Naive thymus-derived CD4-positive, alpha-beta T cell (primary cell): ENCODE measurements at places on chromosomes 5 and 9.

GRCh38 chr5:108623826-108624225, 123.9 kb upstream of the FER start:
- H3K36me3 ChIP-seq: no peaks in the 10 kb centered on the region
- H3K27ac ChIP-seq: no peak overlapping the region
- no peaks in the 10 kb centered on the region for H3K4me1 ChIP-seq
- H3K27me3 ChIP-seq: no peaks in the 10 kb centered on the region

- no peaks in the 10 kb centered on the region for H3K27me3 ChIP-seq
- H3K4me3 ChIP-seq: no peak overlapping the region
- DNase-seq: no peak
- H3K27ac ChIP-seq: no peak overlapping the region
Observed at GRCh38 chr5:51806677-51807076, 423.4 kb downstream of the ISL1 start.

DNA sequence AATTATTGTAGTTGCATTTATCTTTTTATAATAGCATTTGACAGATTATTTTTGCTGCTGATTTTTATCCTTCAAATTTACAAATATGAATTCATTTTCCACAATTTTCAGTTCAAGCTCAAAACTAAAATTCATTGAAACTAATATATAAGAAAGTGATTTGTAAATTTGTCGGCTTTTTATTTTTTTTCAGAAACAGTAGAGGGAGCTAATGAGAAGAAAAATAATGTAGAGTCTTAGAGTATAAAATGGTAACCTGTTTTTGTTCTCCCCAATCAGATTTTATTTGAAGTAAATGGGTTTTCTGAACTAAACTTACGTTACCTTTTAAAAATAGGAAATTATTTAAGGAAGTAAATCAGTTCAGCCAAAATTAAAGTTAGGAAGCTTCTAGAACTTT, 19.2 kb downstream of the PRRC1 start:
- H3K27me3 ChIP-seq: no peaks in the 10 kb centered on the region
- DNase-seq: no peak
- no peak overlapping the region for H3K4me3 ChIP-seq
- peaks cover 7% of the 10 kb centered on the region for H3K36me3 ChIP-seq
- H3K27ac ChIP-seq: no peak overlapping the region

- no peaks in the 10 kb centered on the region for H3K36me3 ChIP-seq
- H3K27ac ChIP-seq: no peak overlapping the region
- no peak overlapping the region for H3K4me3 ChIP-seq
- no peaks in the 10 kb centered on the region for H3K27me3 ChIP-seq
- no peaks in the 10 kb centered on the region for H3K4me1 ChIP-seq
- no peak for DNase-seq
Observed at GRCh38 chr5:17305964-17306725, 88.7 kb downstream of the BASP1 start.

- H3K36me3 ChIP-seq: no peaks in the 10 kb centered on the region
- no peaks in the 10 kb centered on the region for H3K4me1 ChIP-seq
- H3K27ac ChIP-seq: no peak overlapping the region
- no peak for DNase-seq
- no peak overlapping the region for H3K4me3 ChIP-seq
- no peaks in the 10 kb centered on the region for H3K27me3 ChIP-seq
Observed at GRCh38 chr5:155276231-155276630, 262.7 kb downstream of the KIF4B start.

- DNase-seq: no peak
- H3K36me3 ChIP-seq: no peaks in the 10 kb centered on the region
- H3K4me3 ChIP-seq: no peak overlapping the region
- H3K27me3 ChIP-seq: no peaks in the 10 kb centered on the region
Observed at GRCh38 chr9:90871327-90871935, 69.8 kb downstream of the SYK start.

DNA sequence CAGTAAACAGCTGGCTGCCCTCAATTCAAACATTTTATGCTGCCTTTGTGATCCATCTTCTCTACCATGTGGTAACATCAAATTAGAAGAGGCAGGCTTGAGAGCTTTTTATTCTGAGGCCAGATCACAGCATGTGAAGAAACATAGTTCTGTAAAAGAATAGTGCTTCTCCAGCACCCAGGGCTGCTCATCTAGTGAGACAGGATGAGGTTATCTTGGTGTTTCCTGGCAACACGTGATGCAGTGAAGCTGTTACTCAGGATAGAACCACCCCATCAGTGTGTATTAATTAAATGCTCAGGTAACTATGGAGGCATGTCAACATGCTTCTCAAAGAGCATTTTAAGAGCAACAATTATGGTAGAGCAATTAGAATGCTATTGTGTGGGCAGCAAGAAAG, 400.5 kb upstream of the ACO1 start:
- H3K27ac ChIP-seq: no peak overlapping the region
- DNase-seq: no peak
- H3K27me3 ChIP-seq: no peaks in the 10 kb centered on the region
- H3K36me3 ChIP-seq: no peaks in the 10 kb centered on the region
- H3K4me3 ChIP-seq: no peak overlapping the region

GRCh38 chr9:130685104-130685503, 8.5 kb upstream of the EXOSC2 start:
- DNase-seq: no peak
- no peak overlapping the region for H3K27ac ChIP-seq
- no peaks in the 10 kb centered on the region for H3K27me3 ChIP-seq
- no peaks in the 10 kb centered on the region for H3K36me3 ChIP-seq

- no peaks in the 10 kb centered on the region for H3K36me3 ChIP-seq
- H3K4me1 ChIP-seq: no peaks in the 10 kb centered on the region
- no peak overlapping the region for H3K27ac ChIP-seq
Observed at GRCh38 chr5:156386976-156387375, 60.0 kb downstream of the SGCD start.

- no peaks in the 10 kb centered on the region for H3K36me3 ChIP-seq
- DNase-seq: no peak
- H3K27me3 ChIP-seq: no peaks in the 10 kb centered on the region
- no peaks in the 10 kb centered on the region for H3K4me1 ChIP-seq
- H3K4me3 ChIP-seq: no peak overlapping the region
Observed at GRCh38 chr9:120985819-120986222, 59.2 kb upstream of the TRAF1 start.

- H3K27me3 ChIP-seq: no peaks in the 10 kb centered on the region
- no peak overlapping the region for H3K4me3 ChIP-seq
- H3K36me3 ChIP-seq: no peaks in the 10 kb centered on the region
- no peak overlapping the region for H3K27ac ChIP-seq
Observed at GRCh38 chr9:135946392-135946994, 14.7 kb downstream of the UBAC1 start.

DNA sequence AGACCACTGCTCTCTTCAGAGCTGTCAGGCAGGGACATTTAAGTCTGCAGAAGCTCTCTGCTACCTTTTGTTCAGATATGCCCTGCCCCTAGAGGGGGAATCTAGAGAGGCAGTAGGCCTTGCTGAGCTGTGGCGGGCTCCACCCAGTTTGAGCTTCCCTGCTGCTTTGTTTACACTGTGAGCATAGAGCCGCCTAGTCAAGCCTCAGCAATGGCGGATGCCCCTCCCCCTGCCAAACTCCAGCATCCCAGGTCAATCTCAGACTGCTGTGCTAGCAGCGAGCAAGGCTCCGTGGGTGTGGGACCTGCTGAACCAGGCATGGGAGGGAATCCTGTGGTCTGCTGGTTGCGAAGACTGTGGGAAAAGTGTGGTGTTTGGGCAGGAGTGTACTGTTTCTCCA, 59.9 kb downstream of the CAVIN4 start:
- no peak overlapping the region for H3K27ac ChIP-seq
- H3K4me1 ChIP-seq: no peaks in the 10 kb centered on the region
- no peaks in the 10 kb centered on the region for H3K27me3 ChIP-seq
- no peak overlapping the region for H3K4me3 ChIP-seq
- DNase-seq: no peak
- no peaks in the 10 kb centered on the region for H3K36me3 ChIP-seq

DNA sequence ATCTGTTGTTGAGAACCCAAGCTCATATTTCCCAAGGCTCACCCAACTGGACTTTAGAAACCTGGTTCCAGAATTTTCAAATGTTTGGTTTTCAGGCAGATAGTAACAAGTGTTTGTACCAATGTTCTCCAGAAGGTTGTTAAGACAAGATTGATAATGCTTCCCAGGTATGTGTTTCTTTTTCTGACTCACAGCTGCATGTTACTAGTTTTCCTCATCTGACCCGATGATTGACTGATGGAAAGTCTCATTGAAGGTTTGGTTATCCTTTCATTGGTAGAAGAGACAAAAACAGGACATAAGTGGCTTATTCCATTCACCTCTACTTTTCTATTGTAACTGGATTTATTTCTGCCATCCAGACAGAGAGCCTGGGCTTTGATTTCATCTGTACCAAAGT, 10.4 kb downstream of the BASP1 start:
- no peak for DNase-seq
- H3K27me3 ChIP-seq: no peaks in the 10 kb centered on the region
- no peak overlapping the region for H3K4me3 ChIP-seq
- no peaks in the 10 kb centered on the region for H3K36me3 ChIP-seq
- no peak overlapping the region for H3K27ac ChIP-seq

GRCh38 chr9:137421838-137422603, 941 bp downstream of the EXD3 start:
- no peaks in the 10 kb centered on the region for H3K27me3 ChIP-seq
- no peaks in the 10 kb centered on the region for H3K36me3 ChIP-seq
- peak overlapping the region; percentile 65 for H3K4me3 ChIP-seq
- DNase-seq: no peak
